ENCODE measurements at places on chromosomes 13 and 19. TPM values are rescaled to one million over a fixed set of nuclear protein-coding genes. Genes with fewer than 3 reads are reported as not detected.

PSG2 gene
- not detected for polyA plus RNA-seq

LRG1 gene
- polyA plus RNA-seq, result 0.97 TPM

FDX2 gene
- polyA plus RNA-seq, result 16.2 TPM

GRCh38 chr19:55940306-55940705 is 7.3 kb upstream of the NLRP8 start:
- DNase-seq, result no peak

DNA sequence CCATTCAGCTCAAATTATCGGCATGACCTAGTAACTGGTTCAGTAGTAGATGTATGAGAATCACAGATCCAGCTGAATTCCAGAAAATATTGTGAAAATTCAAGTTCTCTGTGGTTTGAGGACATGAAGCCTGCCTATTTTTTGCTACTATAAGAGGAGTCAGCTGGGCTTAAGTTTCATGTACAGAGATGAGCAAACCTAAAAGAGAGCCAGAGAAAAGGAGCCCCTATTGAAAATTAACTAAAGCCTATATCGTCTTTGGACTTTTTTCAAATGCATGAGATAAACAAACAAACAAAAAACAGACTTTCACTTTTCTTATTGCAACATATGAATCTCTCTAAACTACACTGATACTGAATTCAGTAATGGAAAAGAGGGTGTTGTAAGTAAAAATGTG is 106.8 kb upstream of the SPRY2 start:
- DNase-seq, result no peak

ZNF527 gene
- polyA plus RNA-seq, result 11.2 TPM

GRCh38 chr13:90613076-90613795 is 734.3 kb upstream of the MIR17HG start:
- DNase-seq, result no peak

VSIG10L gene
- polyA plus RNA-seq, result 5.6 TPM

IZUMO4 gene
- 6.2 TPM for polyA plus RNA-seq

PSG7 gene
- not detected for polyA plus RNA-seq

CPB2 gene
- 0.21 TPM for polyA plus RNA-seq

DNA sequence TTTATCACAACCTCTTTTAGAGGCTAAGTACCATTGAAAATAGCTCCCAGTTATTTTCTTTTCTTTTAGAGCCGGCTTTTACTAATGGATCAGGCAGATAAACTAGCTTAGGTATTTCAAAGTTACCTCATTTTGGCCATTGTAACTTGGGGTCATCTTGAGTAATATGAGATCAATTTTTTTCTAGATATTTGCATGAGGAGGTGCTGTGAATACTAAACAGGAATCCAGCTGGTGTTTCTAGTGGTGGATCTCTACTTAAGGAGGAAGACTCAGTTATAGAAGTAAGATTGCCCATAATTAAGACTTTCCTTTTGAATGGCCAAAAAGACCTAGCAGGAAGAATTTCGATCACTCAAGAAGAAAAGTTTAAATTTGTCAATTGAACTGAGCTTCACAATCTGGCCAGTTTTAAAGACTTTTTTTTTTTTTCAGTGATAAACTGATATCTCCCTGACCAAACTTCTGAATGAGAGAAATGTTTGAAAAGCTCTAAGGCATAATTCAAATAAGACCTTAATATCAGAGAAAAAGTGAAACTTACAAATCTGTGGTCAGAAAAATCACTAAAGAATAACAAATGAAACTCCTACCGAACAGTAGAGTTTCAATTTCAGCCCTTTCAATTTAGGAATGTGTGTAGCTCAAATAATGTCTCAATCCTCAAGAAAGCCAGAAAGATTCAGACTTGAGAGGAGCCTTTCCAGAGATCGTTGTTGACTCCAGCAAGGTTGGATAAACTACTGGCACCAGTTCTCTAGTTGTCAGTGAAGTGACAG is 11.6 kb upstream of the NAA16 start:
- no peak for DNase-seq

- DNase-seq, result no peak
Observed at GRCh38 chr13:61247149-61247936, 168.3 kb downstream of the PCDH20 start.
